Activated CD8-positive, alpha-beta memory T cell treated with anti-CD3 and anti-CD28 coated beads for 1 hour (primary cell): ENCODE measurements at places on chromosomes 2 and 18.

- DNase-seq: no peak
Measured at GRCh38 chr18:48475635-48476549, 62.9 kb upstream of the CTIF start.

DNA sequence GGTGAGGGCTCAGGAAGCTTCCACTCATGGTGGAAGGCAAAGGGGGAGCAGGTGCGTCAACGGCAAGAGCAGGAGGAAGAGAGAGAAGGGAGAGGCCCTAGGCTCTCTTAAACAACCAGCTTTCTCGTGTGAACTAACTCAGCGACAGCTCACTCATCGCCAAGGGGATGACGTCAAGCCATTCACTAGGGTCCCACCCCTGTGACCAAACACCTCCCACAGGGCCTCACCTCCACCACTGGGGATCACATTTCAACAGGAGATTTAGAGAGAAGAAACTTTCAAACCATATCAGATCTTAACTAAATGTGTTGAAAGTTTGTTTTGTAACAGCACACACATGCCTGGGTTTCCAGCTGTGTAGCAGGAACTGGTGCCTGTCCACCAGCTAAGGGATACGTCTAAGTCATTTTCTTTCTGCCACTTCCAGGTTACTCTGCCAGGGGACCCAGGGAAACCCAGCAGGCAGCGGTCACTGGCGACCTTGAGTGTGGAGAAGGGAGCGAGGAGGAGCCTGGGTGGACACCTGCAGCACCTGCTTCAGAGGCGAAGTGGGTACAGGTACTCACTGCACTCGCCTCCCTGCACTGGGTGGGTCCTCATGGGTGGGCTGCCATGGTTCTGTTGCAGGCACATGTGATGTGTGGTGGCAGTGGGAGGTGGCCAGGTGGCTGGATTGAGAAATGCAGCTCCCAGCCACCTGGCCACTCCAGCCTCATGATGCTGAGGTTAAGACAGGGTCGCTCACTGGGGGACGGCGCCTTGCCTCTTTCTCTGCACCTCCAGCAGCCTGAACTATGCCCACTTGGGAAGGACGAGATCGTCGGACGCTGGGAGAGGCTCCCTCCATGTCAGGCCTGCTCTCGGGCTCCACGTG lies 8.4 kb upstream of the GPC1 start:
- no peak for DNase-seq

- no peak for DNase-seq
Measured at GRCh38 chr2:19677825-19678518, 223.8 kb downstream of the TTC32 start.

- no peak for DNase-seq
Measured at GRCh38 chr18:23956483-23956882, 58.1 kb upstream of the TTC39C start.

DNA sequence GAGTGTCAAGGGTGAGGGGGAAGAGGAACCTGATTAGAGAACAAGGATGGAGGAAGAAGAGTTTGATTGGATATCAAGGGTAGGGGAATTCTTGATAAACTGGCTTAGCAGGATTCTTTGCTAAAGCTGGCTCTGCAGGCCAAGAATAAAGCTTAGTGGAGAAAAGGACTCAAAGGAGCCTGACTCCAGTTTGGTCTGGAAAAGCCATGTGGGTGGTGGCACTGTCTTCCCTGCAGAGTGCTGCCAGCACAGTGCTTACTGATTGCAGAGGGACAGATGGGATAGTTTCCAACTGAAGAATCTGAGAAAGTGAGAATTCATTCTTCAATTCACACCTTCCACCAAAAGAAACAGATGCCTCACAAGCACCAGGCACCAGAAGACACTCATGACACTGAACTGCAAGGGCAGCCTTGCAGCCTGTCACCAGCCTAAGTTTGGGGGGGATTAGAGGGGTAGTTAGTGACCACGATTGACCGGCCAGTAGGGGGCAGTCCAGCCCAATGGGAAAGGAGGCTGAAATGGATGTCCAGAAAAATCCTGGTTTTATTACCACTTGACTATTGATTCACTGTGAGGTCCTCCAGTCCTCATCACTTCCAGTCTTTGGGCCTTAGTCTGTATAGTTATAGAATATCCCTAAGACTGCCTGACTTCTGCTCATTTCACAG lies 334.5 kb downstream of the SMAD2 start:
- no peak for DNase-seq

DNA sequence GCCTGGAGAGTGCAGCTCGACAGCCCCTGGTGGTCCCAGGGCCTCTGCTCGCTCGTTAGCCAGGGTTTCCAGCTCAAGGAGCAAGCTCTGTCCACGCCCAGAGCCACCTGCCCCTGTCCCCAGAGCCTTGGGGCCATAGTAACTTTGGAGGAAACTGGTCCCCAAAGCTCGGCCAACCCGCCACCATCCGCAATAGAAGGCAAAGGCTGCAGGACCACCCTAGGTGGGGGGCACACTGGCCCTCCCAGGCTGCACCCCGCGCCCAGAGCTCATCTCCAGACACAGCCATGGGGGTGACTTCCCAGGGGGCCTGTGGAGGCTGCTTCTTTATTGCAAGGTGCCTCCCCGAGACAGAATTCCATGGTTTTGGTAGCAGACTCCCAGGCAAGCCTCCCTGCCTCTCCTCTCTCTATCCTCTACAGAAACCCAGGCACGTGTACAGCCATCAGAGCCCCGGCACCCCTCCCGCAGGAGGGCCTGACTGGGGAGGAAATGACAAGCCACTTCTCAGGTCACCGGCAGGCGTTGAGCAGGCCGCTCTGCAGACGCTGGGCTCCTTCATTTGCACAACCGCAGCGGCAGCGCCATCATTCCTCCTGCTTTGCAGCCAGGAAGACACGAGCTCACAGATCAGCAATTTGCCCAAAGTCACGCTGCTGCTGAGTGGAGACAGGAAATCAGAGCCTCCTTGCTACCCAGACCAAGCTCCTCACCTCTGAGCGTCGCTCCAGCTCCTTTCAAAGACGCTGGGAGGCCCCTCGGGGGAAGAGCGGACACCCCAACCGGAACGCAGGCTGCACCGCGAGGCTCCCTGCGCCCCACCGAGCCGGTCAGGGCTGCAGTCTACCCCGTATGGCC lies 80.2 kb downstream of the NDUFA10 start:
- DNase-seq: no peak
